ENCODE measurements at places on chromosomes 13 and 19.
A peak's percentile ranks its signal among the peaks of the same experiment; 100 is the strongest.

DNA sequence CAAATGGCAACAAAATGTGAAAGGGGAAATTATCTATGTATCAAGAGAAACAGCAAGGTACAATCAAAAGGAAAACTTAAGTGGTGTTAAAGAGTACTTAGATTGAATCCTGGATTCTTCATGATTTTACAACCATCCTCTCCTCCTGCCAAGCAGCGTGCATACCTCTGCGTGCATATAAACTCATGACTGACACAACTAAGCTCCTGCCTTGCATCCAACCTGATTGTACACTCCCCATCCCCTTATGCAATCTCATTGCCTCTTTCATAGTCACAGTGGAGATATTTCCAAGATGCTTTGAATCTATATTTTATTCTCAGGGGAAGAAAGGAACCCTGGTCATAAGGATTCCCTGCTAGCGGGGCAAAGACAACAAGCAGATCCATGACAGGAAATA is 499.9 kb downstream of the KCTD12 start:
- no peak for DNase-seq

DNA sequence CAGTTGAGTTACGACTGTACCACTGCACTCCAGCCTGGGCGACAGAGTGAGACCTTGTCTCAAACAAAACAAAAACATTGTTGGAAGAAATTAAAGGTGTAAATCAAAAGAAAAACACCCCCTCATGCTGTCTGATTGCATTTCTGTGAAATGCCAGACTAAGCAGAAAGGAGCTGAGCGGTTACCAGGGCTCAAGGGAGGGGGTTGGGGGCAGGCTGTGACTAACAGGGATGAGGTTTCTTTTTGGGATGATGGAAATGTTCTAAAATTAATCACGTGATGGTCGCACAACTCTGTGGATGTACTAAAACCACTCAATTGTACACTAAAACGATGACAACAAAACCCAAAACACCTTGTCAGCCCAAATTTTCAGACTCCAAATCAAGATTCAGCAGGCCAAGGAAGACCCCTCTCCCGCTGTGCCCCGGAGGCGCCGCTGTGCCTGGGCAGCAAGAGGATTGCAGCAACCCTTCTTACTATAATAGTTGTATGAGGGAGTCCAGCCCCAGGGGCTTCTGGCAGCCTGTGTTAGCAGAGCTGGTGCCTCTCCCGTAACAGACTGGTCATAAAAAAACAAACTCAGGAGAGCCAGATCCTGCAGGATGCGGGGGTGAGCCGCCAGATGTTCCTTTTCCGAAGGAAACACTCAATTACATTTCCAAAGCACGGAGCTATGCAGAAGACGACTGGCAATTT is 20.9 kb downstream of the CAPS start:
- DNase-seq, result no peak

- DNase-seq, result no peak
Measured at GRCh38 chr13:88754141-88754540, 1083.0 kb downstream of the SLITRK5 start.

DNA sequence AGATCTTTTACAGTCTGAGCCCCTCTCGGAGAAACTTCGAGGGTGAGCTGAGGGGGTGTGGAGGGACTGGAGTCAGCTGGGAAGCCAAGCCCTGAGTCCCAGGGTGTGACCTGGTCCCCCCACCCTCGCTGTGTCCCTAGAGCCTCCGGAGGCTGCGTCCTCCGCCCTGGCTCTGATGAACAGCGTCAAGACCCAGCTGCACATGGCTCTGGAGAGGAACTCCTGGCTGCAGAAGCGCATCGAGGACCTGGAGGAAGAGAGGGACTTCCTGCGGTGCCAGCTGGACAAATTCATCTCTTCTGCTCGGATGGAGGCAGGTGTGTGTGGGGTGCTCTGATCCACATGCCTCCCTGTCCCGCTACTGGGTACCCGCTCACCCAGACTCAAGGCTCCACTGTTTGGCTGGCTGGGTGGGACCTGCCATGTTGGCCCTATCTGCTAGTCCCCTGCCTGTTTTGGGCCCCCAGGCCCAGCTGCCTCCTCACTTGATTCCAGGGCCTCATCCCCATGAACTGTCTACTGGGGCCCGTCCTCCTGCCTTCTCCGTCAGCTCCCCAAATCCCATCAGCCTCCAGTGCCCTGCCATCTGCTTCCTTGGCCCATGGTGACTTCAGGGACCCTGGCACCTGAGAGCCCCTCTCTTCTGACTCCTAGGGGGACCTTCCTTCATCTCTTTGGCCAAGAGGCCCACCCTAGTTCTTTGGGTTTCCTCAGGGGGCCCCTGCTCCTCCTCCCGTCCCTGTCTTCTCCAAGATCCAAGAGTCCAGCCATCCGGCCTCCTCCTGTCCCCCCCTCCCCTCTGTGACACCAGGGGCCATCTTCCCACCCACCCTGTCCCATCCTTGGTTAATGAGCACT is 1.5 kb downstream of the CCDC106 start:
- DNase-seq, result no peak

DNA sequence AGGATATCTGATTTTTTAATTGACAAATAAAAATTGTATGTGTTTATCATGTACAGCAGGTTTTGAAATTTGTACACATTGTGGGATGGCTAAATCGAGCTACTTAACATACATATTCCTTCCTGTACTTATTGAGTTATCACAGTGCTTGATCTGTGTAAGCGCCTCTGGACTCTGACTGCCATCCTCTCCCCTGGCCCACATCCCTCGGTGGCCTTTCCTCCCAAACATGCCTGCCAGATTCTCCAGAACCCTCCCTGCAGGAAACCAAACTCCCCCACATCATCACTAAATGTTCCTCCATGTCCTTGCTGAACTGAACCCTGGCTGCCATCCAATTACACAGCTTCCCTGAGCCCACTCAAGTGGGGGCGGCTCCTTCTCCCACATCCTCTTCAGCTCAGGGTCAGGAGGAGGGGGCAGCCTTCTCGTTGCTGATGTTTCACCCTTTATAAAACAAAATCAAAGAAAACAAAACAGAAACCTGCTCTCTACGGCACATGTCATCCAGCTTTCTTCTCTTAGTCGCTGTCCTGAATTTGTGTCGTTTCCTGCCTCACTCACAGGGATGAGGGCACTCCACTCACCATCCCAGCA is 97.1 kb upstream of the SPATA13 start:
- DNase-seq, result no peak

- DNase-seq, result no peak
Measured at GRCh38 chr19:53147645-53148044, 11.2 kb downstream of the ZNF347 start.

- DNase-seq, result no peak
Measured at GRCh38 chr13:95535243-95535642, 17.3 kb upstream of the CLDN10 start.

- no peak for DNase-seq
Measured at GRCh38 chr13:34833562-34834182, 108.4 kb upstream of the NBEA start.

- DNase-seq, result no peak
Measured at GRCh38 chr19:38852231-38853044, 2.7 kb upstream of the HNRNPL start.

DNA sequence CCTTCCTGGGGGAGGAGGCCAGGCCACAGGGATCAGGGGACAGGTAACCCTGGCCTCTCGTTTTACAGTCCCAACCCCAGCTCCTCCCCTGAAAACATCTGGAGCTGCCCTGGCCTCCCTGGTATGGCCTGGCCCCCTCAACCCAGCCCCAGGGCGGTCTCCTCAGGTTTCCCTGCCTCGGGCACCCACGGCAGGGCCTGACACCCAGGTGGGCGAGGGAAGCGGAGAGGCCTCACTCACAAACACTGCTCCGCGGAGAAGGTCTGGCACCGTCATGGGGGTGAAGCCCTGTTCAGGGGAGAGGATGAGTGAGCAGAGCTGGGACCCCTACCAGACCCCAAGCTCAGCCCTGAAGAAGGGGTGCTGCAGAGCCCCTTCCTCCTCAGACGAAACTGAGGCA is 6.5 kb upstream of the CCER2 start:
- no peak for DNase-seq

DNA sequence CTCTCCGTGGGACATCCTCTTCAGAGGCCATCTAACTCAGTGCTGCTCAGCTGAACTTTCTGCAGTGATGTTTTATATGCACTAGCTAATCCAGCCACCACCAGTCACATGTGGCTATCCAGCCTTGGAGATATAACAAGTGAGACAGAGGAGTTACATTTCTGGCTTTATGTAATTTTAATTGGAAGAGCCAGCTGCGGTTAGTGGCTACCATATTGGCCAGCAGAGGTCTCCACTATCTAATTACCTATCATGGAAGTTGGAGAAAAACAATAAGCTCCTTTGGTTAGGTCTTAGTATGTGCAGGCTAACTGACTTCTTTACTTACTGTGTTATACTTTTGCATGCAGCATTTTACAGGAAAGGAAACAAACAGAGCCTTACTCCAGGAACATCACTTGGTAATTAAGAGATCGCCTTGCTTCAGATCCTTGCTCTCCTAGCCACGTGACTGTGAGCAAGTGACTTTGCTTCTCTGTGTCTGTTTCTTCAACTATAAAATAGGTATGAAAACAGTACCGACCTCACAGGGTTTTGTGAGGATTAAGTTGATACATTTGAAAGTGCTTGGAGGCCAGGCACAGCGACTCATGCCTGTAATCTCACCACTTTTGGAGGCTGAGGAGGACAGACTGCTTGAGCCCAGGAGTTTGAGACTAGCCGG is 1.6 kb upstream of the KLK10 start:
- peak; percentile 73 for DNase-seq

GRCh38 chr19:18170714-18171255 is 2.8 kb upstream of the IFI30 start:
- DNase-seq, result no peak

DNA sequence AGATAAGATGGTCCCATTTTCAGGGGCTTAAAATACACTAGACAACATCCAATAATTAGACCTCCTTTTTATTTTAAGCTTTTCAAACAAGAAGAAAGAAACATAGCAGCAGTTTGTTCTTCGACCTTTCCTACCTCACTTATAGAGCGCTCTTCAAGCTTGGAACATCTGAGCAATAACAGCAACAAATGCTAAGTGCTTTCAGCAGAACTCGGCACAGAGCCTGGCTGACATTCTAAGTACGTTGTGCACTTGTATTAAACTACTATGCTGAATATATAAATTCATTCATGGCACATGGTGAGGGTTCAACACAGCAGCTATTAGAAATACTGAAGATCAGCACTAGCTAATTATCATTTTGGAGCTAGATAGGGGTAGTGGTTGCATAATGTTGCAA is 256.1 kb upstream of the MAB21L1 start:
- DNase-seq, result no peak

DNA sequence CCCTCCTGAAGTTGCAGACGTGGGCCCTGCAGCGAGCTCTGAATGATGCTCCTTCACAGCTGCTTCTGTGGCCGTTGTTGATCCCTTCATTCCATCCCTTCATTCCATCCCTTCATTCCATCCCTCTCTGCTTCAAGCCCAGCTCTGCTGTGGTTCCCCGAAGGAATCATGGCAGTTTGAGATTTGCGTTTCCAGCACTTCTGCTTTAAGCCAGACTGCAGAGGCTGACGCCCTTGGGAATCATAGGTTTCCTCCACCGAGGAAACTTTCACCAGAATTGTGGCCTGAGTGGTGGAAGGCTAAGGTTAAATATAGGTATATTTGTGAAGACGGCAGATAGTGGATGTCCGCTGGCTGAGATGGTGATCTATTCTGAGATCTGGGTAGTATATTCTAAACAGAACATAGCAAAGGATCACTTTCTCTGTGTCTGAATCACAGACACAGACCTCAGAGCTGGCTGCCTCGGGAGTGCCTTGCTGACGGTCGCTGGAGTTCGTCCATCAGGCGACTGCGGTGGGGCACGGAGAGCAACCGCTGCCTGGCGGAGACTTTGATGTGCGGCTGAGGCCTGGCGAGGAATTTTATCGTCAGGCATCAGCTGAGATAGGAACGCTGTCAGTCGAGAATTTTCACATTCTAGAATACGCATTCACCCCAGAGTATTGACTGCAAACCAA is 42.8 kb upstream of the DCUN1D2 start:
- DNase-seq, result no peak

DNA sequence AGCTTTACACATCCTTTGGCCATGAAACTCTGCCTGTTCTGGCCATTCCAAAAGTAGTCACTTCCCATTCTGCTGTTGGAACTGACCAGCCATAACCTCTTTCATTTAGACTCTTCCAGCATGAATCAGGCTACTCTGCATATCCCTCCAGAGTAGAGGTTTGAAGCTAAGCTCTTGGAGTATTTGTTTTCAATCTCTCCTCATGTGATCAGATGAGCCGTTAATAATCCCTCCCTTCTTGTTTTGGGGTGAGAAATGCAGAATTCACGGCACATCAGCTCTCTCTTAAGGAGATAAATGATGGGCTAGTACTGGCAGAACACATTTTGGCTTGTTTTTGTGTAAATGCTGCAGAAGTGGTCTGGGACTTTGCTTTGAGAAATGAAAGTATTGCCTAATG is 519.9 kb downstream of the PCDH17 start:
- no peak for DNase-seq

DNA sequence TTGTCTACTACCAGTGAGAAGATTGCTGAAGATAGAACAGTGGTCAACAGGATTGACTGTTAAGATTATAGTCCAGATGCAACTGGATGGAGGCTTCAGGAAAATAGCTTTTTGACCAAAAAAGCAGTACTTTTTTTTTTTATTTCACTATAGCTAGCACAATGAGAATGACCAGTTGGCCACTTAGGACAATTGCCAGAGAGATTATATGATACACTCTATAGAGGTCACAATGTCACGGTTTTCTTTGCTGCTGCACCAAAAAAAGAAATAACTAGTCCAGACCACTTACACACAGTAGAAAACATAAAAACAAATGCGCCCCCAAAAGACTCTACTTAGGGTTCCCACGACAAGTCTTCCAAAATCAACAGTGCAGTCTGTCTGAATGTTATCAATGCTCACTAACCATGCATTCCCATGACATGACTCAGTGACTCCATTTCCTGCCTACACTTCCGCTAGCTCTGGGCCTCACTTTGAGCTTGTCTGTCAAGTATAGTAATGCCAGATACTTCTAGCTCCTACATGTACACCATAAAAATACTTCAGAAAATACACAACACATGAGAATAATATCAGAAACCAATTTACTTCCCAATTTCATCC is 209.1 kb upstream of the STARD13 start:
- DNase-seq, result no peak

DNA sequence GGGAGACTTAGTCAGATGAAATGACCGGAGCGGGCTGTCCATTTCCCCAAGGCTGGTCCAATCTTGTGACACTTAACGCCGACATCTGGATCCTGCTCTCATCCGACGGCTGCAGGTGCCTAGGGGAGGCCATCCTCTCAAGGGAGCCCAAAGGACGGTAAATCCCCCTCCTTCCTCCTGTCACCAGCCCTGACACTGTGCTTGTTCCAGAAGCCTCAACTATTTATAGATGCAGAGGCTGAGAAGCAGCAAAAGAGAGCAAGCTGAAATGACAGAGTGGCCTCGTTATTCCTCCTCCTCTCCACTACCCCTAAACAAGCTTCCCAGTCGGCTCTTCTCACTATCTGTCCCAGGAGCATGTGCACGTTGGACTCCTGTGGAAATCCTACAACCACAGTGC is 533.7 kb downstream of the LIG4 start:
- DNase-seq, result no peak
